ENCODE measurements at places on chromosomes 2 and 18.

GRCh38 chr2:147460155-147460554 is 384.7 kb upstream of the ACVR2A start:
- DNase-seq = no peak

GRCh38 chr2:211802666-211803065 is 735.9 kb downstream of the ERBB4 start:
- DNase-seq = no peak

DNA sequence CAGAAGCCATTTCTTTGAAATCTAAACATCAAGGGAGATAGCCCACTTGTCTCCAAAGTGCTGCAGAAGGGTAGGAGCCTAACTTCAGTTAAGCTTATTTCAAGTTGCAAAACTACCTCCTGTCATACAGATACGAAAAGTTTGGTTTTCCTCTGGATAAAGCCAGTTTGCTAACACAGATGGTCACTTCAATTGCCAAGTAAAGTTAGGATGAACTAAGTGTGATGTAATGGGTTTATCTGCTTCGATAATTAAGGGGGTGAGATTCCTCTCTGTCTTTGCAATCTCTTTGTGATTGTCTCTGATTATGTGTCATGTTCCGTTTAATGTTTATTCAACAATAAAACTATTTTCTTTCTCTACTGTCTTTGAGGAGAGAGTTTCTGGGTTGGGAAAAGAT is 156.4 kb downstream of the SLC39A10 start:
- DNase-seq = no peak

DNA sequence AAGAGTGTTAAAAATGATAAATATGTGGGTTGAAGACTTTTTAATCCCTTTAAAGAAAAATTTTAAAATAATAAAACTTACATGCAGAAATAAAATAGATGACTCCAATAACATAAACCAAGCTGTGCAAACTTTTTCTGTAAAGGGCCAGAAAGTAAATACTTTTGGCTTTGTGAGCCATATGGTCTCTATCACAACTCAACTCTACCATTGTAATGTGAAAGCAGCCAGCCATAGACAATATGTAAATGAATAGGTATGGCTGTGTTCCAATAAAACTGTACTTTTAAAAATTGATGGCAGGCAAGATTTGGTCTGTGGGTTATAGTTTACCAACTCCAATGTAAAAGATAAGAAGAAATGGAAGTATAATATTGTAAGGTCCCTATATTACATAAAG is 45.2 kb downstream of the SNED1 start:
- DNase-seq = no peak

DNA sequence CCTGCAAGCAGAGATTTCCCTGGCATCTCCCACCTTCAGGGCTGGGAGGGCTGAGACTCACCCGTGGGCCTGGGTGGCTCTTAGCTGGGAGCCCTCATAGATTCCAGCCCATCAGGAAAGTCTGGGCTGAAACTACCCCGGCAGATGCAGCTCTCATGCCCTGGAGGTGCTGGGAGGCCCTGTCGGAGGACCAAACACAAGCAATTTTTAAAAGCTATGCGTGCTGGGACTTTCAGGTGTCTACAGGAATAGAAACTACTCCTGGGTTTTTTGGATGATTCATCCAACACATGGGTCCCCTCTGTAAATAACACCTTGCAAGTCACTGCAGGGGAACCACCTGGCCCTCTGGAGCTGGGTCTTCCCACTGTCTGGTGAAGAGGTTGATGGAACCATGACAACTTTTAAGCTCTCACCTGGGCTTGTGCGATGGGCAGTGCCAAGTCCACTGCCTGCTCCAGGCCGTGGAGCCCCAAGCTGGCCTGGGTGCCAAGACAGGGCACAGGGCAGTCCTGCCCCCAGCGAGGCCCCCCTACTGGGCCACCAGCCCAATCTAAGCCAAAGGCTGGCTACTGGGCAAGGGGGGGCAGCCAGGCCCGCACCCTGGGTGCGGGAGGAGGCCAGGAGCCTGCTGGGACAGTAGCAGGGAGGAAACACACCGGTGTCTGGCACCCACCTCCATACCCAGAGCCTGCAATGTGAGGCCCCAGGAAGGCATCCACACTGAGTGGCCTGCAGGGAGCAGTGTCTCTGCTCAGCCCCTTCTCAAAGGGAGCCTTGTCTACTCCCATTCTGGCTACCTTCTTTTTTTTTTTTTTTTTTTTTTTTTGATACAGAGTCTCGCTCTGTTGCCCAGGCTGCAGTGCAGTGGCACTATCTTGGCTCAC is 1.1 kb upstream of the GPR55 start:
- peak; percentile 50 for DNase-seq

DNA sequence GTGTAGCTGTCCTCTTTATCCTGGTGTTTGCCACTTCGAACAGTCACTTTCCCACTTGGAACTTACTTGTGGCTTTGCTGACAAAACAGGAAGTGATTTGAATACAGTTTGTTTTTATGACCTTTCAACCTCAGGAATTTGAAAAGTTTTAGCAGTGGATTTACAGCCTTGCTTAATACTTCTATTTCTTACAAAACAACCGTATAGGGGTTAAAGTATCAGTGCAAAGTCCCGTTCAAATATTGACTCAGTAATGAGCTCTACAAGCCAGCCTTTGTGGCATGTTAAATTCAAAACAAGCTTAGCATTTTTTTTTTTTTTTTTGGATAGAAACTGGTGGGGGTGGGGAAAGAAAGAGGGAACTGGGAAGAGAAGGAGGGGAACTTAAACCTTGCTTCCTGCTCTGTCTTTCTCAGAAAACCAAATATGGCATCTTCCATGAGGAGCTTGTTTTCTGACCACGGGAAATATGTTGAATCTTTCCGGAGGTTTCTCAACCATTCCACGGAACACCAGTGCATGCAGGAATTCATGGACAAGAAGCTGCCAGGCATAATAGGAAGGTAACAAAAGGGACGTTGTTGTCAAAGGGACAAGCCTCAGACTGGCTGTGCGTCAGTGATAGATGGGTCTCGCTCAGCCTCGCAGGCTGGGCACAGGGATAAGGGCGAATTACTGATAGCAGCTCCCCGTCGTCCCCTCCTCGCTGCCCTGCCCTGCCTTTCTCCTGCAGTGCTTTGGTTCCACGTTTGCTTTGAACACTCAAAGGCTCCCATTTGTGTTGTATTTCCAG is at the start of gene HNMT:
Gene HNMT (plus strand): TSS at position 408 of the 793 bp plus-strand sequence. CDS start 19 bp downstream, at position 427.
- no peak for DNase-seq

GRCh38 chr2:103448495-103448894 is 686.7 kb downstream of the TMEM182 start:
- no peak for DNase-seq

DNA sequence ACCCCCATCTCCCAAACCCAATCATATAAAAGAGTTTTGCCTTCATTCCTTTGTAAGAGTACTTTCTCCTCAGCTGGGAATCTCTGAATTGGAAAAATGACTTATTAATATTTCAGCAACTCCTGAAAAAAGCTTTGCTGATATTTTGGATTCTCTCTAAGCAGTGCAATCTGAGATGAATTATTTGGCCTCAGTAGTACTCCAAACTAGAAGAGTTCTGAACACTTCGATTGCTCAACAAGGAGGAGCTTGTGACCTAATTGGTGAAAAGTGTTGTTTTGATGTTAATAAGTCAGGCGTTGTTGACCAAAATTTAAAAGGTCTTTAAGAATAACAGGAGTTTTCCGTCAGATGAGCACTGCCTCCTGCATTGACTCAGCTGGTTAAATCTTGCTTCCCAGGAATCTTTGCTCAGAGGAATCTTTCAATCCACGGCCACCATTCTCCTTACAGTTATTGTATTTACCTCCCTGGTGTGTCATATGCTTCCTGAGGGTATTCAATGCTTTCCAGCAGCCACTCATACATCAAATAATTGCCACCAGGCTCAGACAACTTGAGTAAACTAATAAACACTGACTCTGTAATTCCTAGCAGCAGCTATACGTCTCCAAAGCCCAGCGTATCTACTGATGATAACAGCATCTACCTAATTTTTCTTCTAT is 24.5 kb upstream of the LIPG start:
- no peak for DNase-seq

DNA sequence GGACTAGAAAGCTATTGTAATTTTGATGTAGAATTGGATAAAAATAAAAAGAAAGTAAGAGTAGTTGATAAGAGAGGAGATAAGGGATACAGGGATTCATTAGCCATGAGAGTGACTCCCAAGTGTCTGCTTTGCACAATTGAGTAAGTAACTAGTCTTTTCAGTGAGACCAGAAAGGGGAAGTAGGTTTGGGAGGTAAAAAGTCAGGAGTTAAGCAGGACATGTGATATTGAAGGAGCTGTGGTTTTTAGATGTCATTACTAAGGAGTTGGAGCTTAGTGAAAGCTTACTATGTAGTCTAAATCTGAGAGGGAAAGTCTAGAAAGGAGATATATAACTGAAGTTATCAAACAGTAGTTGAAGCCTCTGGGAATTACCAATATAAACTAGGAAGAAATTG is 93.4 kb downstream of the SLC5A7 start:
- DNase-seq = no peak

DNA sequence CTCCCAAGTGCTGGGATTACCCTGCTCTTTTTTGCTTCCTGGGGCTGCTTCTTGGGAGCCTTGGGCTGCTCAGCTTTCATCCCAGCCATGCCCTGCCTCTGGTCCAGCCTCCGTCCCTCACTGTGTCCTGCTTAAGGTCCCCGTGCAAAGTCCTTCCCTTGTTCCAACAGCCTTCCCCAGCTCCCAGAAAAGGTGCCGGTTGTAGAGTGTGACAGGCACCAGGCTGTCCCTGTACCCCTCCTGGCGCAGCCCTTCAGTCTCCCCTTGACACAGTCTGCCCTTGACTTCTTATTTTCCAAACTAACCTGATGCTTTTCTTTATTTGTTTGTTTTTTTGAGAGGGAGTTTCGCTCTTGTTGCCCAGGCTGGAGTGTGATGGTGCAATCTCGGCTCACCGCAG is 20.1 kb upstream of the ALPI start:
- DNase-seq = no peak

- DNase-seq = no peak
Measured at GRCh38 chr18:10757349-10757748, 231.5 kb downstream of the NAPG start.

- DNase-seq = no peak
Measured at GRCh38 chr2:50385349-50385748, 646.6 kb downstream of the NRXN1 start.

DNA sequence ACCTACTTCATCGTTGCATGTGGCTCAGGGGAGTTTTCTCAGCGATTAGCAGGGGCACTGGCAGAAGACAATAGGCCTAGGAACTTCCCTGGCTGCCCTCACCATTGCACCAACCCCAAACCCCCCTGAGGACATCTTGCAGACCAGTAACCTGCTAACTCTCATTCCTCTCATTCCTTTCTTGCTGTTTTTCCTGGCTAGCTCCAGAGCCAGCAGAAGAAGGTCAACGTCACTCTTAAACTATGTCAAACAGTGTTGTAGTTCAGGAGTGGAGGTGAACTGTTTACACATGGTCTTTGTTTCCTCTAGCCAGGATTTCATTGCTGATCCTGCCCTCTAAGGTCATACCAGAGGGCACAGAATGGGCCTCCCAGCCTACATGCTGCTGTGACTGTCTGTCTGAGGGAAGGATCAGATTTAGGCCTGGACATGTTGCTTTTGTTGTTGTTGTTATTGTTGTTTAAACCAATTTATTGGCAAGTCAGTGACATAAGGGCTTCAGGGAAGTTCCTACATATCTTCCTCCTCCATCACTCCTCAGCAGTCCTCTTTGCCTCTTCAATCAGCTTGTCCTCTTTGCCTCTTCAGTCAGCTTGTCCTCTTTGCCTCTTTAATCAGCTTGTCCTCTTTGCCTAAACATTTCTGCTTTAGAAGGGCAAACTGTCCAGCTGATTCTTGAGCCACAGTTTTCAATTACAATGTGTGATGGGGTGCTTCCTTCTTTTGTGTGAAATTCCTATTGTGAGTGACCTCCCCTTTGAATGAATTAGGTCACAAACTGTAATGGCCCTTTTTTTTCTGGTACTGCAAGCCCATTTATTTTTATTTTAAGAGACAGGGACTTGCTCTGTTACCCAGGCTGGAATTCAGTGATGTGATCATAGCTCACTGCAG is 471.9 kb upstream of the TNP1 start:
- DNase-seq = no peak

All from CD4-positive, alpha-beta T cell (primary cell).